ENCODE measurements at places on chromosomes 12 and 14.

- peak; percentile 14 for DNase-seq
These were observed 1.1 kb upstream of the NDUFA12 start for GRCh38 chr12:95004610-95005009.

DNA sequence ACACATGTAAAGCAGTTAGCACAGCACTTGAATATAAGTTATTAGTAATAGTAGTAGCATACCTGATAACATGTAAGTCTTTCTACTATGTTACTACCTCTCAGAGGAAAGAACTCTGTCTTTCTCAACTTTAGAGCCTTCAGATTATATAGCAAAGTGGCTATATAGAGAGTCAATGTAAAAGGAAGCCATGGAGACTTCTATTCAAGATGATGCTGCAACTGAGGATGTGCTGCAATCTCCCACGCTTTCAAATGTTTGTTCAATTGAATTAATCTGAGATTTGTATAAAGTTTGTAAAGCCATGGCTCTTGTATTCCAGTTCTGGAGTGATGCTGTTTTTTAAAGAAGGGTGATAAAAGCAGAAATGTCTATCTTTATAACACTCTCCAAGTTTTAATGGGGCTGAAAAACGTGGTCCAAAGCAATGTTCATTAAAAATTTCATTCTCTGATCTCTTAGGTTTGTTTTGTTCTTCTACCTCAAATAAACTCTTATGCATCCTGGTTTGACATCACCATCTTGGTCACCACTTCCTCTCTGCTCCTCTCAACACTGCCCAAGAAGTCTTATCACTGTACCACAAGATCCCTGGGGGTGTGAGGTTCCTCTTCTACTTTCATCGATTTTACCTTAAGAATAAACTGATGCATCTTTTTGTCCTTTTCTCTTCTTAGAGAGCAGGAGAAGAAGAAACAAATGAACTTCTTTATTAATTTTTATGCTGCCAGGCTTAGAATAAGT is 40.6 kb downstream of the C12orf42 start:
- peak; percentile 76 for DNase-seq

- no peak for DNase-seq
These were observed 422.7 kb upstream of the SYT1 start for GRCh38 chr12:78441737-78442453.

GRCh38 chr14:93967637-93968250 is 8.6 kb downstream of the ASB2 start:
- no peak for DNase-seq

- peak; percentile 38 for DNase-seq
These were observed 108.6 kb downstream of the FOXN3 start for GRCh38 chr14:89308232-89308959.

- DNase-seq: no peak
These were observed 67.1 kb upstream of the GZMB start for GRCh38 chr14:24701062-24701461.

DNA sequence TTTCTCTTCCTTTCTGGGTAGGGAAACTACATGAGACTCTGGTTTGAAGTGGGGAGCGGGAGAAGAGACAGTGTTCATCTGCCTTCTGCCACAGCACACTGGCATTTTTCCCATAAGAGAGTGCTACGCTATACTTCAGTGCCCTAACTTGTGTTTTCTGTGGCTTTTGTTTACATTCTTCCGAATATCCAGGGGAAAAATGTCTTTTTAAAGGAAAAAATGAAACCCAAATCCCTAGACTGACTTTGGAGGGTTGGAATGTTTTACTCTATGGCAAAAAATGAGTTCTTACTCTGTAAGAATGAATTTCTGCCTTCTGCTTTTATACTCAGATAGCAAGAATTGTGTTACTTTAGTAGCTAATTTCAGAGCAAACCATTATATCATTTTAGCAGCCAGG is 88.1 kb upstream of the TMEM263 start:
- no peak for DNase-seq

- no peak for DNase-seq
These were observed 23.9 kb upstream of the CCDC63 start for GRCh38 chr12:110822821-110823415.

All from common myeloid progenitor, CD34-positive (primary cell).